ENCODE measurements at places on chromosomes 6 and 20.

- peak; percentile 72 for DNase-seq
Observed at GRCh38 chr6:31158863-31159855, 770 bp downstream of the TCF19 start.

DNA sequence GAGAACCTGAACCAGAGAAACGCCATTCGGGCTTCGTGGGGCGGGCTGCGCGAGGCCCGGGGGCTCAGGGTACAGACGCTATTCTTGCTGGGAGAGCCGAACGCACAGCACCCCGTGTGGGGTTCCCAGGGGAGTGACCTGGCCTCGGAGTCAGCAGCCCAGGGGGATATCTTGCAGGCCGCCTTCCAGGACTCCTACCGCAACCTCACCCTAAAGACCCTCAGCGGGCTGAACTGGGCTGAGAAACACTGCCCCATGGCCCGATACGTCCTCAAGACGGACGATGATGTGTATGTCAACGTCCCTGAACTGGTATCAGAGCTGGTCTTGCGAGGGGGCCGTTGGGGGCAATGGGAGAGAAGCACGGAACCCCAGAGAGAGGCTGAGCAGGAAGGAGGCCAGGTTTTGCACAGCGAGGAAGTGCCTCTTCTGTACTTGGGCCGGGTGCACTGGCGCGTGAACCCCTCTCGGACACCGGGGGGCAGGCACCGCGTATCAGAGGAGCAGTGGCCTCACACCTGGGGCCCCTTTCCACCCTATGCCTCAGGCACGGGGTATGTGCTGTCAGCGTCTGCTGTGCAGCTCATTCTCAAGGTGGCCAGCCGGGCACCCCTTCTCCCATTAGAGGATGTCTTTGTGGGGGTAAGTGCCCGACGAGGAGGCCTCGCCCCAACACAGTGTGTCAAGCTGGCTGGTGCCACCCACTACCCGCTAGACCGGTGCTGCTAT is 904 bp downstream of the B3GALT4 start:
- no peak for DNase-seq

- no peak for DNase-seq
Observed at GRCh38 chr6:106099235-106099537, 13.1 kb downstream of the PRDM1 start.

DNA sequence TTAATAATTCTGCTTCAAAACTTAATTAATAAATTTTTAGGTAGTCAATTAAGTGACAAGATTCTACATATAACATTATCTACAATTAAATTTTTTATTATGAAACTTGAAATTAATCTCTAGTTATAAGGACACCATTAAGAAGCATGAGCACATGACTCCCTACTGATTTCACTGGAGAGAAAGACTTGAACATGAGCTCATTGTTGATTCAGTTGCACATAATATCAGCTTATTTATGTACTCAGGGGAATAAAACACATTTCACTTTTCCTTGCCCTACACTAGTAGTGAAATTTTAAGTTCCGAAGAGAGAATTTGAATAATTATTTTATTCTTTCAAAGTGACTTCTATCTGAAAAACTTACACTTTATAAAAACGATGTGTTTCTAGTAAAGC is 370.2 kb upstream of the EPHA7 start:
- no peak for DNase-seq

DNA sequence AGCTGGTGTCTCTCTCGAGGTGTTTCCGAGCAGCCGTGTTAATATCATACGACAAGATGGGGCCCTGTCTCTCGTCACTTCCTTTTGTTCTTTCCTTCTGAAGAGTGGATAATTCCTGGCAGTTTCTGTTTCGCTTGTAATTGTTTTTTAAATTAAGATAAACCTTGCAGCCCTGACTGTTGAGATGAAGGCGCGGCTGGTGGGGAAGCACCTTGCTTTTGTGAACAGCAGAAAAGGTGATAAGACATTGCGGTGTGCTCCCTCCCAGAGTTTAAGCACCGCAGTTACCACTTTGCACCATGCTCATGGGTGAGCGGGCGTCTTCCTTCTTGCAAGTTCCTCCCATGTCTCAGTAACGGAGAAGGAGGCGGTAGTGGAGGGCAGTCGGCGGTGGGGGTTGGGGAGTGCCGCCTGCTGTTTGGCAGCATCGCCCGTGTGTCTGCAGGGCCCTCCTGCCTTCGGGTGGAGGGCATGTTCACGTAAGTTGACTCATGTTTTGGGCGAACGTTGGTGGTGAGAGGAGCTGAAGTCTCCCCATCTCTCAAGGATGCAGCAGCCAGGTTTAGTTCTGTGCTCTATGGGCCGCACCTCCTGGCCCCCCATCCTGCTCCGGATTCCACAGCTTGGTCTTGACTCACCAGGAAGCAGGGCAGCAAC is 345.9 kb downstream of the TAF4 start:
- peak; percentile 13 for DNase-seq

Measured in mesendoderm (in vitro differentiated cells).